ENCODE measurements at places on chromosomes 3 and 15. TPM values are rescaled to one million over a fixed set of nuclear protein-coding genes. Genes with fewer than 3 reads are reported as not detected.

Gene EPHB3
- 27.7 TPM for polyA plus RNA-seq

Gene SERPINI2
- polyA plus RNA-seq: 0.71 TPM

Gene FAM107A
- polyA plus RNA-seq: 7.2 TPM

Gene SAXO2
- 0.47 TPM for polyA plus RNA-seq

Gene MAP1A
- 0.45 TPM for polyA plus RNA-seq

Gene MLF1
- 2.4 TPM for polyA plus RNA-seq
